Right lobe of liver (tissue), 6 donors: ENCODE measurements at places on chromosomes 4 and X. TPM values are rescaled to one million over a fixed set of nuclear protein-coding genes. Genes with fewer than 3 reads are reported as not detected.

EFHC2 gene
- total RNA-seq, result not detected

DAPP1 gene
- total RNA-seq, result 1.1 TPM

EREG gene
- total RNA-seq, result 0.50 TPM

SRP72 gene
- total RNA-seq, result 41.3 TPM

GAB1 gene
- total RNA-seq, result 8.2 TPM

SH2D1A gene
- 0.62 TPM for total RNA-seq

GABRG1 gene
- not detected for total RNA-seq

PABPC1L2B gene
- total RNA-seq, result not detected

KLF8 gene
- total RNA-seq, result 0.48 TPM
